Ammon's horn (tissue), 1 donor: ENCODE measurements at places on chromosomes 7 and 10.
A peak's percentile ranks its signal among the peaks of the same experiment; 100 is the strongest.

GRCh38 chr7:16563281-16564022 lies 36.8 kb downstream of the LRRC72 start:
- no peak for DNase-seq

- no peak for DNase-seq
Measured at GRCh38 chr7:106418526-106418925, 133.7 kb upstream of the NAMPT start.

DNA sequence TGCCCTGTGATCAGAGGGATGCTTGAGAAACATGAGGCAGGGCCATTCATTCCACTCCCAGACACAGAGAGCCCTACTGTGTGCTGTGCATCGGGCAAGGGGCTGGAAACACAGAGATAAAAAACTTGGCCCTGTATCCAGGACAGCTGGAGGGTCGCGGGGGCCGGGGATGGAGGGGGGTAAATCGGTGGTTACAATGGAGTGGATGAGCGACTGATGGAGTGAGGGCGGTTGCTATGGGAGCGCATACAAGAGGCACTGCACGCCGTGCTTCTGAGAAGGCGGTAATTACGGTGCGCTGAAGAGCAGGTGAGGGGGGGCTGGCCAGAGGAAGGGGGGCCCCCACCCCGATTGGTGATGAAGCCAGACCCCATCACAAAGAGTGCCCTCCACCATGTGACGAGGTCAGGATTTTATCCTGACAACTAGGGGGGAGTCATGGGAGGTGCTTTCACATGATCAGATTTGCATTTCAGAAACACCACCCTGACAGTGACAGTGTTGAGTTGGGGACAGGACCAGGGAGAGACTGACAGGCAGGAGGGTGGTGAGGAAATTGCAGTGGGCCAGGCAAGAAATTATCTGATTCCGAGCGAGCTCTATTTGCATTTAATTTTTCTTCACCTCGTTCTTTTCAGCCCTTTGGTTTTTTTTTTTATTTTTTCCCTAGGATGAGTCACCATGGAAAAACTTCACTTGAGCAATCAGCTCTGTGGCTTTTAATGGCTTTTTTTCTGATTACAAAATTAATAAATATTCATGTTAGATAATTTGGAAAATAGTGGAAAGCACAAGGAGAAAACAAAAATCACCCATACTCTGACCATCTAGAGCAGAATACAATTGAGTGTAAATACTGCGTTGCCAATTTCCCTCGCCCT lies 7.8 kb downstream of the CPA5 start:
- DNase-seq, result peak; percentile 64

GRCh38 chr7:128271471-128271941 lies 30.4 kb downstream of the LEP start:
- no peak for DNase-seq

DNA sequence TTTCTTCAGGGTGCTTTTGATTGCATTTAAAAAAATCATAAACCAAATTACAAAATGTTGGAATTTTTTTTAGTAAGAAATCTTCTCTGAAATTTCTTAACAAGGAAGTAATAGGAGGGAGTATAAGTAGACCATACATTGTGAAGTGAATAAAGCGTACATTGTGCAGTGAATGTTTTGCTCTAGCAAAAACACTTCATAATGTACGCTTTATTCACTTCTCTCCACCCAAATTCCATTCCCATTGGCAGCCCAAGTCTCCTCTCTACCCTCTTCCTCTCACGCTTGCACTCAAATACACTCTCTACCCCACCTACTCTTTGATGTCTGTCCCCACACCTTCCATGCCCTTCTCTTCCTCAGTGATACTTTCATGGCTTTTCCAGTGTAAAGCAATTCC lies 241.0 kb downstream of the PPP1R3A start:
- DNase-seq, result no peak

DNA sequence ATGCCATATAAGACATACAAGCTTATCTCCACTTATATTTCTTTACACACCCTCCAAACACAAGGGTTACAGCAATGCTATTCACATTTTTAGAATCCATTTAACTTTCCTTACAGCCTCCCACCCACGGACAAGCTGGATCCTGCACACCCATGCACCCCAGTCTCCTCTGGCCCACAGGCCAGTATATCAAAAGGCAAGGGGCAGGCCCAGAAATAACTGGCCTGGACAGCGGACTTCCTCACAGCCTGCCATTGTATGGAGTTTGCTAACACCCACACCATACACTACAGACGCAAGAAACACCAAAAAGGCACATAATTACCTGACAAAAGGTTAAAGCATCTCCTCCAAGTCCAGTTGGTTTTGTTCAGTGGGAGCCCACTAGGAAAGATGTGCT lies 12.0 kb downstream of the HOXA4 start:
- no peak for DNase-seq

GRCh38 chr10:92122941-92123450 lies 167.9 kb downstream of the CPEB3 start:
- DNase-seq, result peak; percentile 20

GRCh38 chr7:28705350-28705749 lies 252.8 kb downstream of the TRIL start:
- DNase-seq, result no peak

- peak; percentile 62 for DNase-seq
Measured at GRCh38 chr7:131284702-131285419, 42.8 kb upstream of the MKLN1 start.

- DNase-seq, result peak; percentile 34
Measured at GRCh38 chr7:33109758-33110238, 594 bp upstream of the RP9 start.

DNA sequence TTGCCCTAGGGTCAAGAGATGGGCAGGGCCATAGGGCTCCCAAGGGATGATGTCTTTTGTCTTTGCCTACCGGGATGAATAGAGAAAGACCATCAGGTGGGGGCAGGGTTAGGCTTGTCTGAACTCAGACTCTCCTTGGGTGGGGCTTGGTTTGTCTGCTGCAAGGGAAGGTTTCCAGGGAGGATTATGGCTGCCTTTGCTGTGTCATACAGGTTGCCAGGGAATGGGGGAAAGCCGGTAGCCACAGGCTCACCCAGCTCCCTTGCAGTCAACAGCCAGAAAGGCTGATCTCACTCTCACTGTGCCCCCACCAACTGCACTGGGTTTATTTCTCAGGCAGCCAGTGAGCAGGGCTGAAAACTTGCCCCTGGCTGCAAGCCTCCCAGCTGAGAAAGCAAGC lies 253.2 kb downstream of the POLR1F start:
- DNase-seq, result no peak

GRCh38 chr10:34479520-34480179 lies 335.4 kb downstream of the PARD3 start:
- no peak for DNase-seq

- no peak for DNase-seq
Measured at GRCh38 chr7:96728139-96728538, 18.5 kb upstream of the SEM1 start.

GRCh38 chr10:132374612-132375011 lies 22.4 kb upstream of the PWWP2B start:
- no peak for DNase-seq

- no peak for DNase-seq
Measured at GRCh38 chr10:7546385-7546967, 120.3 kb downstream of the ITIH5 start.

DNA sequence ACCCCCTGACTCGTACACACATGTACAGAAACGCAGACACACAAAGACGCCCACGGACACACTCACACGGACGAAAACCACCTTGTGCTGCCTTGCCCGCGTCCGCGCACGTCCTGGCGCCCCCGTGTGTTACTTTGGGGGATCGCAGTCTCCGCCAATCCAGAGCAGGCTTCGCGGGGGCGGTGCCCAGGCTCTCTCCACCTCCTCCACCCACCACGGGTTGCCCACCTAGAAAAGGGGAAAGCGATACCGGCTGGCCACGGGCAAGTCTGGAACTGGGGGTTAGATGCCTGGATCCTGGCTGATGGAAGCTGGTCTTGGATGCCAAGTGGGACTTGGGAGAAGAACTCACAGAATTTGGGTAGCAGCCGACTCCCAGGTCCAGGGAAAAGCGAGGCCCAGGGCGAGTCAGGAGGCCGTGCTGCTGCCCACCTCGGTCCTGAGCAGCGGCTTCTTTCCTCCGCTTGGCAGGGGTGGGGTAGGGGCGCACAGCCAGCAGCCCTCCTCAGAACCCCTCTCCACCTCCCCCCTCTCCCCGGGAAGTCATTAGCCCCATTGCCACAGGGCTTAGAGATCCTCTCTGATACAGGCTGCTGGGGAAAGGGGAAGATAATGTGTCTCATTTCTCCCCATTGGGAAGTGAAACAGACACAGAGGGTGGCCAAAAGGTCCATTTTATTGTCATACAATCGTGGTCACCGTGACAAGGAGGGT lies 4.6 kb upstream of the VGF start:
- peak; percentile 64 for DNase-seq

DNA sequence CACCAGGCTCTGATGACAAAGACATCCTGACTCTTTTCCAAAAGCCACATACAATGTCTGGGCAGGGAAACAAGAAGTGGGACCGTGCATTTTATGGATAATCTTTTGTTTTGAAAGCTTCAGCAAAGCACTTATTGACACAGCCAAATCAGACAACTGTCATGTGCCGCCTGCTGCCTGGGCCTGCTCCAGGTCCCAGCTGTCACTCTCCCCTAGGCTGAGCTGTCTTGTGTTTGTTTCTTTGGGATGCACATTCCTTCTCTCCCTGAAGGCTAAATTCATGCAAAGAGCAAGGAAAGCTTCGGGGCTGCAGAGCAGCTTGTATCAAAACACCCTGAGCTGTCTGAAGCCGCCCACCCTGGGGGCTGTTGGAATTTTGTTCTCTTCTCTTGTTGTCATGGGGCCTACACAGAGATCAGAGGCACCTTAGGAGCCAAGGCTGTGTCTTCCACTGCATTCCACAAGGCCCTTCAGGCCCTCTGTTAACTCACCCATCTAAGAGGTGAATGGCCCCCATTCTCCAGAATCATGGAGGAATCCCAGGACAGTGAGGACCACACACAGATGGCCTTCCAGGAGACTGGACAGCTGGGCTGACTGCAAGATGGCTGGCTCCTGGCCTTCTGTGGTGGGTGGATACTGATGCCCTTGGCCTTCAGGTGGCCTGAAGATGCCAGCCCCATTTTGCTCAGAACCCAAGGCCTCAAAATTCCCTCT lies 17.8 kb upstream of the SLC18A2 start:
- peak; percentile 57 for DNase-seq

DNA sequence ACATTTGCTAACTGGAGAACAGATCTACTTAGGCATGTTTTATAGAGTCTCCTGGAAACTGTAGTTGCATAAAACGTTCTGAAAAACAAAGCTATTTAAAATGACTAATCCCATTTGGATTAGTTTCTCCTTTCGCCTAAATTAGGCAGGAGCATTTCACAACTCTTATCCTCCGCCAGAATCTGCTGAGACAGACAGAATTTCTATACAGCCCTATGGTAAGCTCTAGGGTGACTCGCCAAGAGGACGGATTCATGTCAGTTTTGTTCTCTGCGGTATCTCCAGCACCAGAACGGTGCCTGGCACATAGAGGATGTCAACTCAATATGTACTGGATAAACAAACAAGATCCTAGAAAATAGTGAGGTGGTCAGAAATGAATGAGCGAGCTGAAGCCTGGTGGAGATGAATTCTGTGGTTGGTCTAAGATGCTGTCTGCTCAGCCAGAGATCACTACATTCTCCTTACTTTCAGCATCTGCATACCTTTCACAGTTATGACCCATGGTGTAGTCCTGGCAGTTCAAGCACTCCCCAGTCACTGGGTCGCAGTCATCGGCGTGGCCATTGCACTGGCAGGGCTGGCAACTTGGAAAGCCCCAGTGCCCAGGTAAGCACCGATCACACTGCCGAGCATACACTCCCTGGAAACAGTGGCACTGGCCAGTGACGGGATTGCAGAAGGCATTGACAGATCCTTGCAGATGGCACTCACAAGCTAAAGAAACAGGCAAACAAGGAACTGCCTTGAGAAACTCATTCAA lies 44.0 kb downstream of the LAMB1 start:
- peak; percentile 54 for DNase-seq

DNA sequence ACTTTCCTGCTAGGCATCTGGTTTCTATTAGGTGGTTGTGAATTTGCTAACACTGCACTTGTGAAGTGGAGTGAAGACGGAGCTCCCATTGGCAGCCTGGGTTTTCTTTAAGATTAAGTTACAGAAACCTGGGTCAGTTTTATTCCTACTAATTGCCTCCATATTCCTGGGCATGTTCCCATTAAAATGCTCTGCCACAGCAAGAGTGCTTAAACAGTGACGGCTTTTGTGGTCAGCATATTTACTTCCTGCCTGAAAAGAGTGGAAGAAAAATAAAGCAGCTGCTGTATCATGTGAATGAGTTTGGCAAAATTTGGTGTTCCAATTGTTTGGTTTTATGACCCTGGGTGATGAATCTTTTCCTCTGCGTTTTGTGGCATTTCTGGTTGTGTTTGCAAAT lies 96.9 kb upstream of the PLXDC2 start:
- DNase-seq, result no peak

DNA sequence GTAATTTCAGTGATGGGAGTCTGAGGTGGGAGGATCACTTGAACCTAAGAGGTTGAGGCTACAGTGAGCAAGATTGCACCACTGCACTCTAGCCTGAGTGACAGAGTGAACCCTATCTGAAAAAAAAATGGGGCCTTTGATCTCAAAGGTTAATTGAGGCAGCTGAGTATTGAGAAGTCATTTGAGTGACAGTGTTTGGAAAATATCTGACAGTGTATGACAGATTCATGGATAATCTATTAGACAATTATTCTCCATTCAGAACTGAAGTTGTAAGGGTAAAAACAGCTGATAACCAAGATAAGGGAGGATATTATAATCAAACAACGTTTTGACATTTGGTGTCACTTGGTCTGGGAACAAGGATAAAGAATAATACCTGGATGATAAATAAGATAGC lies 50.9 kb upstream of the CD36 start:
- no peak for DNase-seq

- no peak for DNase-seq
Measured at GRCh38 chr7:155643804-155644177, 670 bp upstream of the RBM33 start.

- no peak for DNase-seq
Measured at GRCh38 chr10:116059320-116059719, 213.7 kb downstream of the GFRA1 start.

DNA sequence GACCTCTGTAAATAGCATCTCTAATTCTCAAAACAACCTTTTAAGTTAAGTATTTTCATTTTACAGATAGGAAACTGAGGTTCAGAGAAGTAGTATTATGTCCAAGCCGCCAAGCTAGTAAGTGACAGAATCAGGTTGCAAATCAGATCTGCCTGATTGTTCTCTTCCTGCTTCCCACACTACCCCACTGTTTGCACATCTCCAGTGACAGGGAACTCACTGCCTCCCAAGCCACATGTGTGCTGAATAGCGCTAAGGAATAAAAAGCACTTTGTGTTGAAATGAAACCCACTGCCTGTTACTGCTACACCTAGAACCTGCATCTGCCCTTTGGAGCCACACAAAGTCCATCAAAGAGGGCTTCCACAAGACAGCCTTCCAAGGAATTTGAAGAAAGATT lies 45.1 kb upstream of the WDR11 start:
- peak; percentile 17 for DNase-seq

DNA sequence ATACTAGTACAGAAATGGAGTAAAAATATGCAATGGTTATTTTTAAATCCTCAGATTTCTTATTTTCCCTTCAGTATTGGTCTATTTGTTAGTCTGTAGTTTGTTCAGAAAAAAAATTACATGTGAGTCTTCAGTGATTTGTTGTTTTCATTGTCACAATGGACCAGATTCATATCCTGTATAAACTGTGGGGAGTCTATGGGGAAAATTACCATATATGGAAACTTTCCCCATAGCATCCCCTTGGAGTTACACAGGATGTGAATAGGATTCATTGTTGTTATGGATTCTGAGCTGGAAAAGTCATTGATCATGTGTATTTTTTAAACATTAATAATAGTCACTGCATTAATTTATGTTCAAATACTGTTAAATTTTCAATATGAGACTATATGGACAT lies 72.6 kb downstream of the ST7 start:
- no peak for DNase-seq
